ENCODE measurements at places on chromosomes 4 and X.

DNA sequence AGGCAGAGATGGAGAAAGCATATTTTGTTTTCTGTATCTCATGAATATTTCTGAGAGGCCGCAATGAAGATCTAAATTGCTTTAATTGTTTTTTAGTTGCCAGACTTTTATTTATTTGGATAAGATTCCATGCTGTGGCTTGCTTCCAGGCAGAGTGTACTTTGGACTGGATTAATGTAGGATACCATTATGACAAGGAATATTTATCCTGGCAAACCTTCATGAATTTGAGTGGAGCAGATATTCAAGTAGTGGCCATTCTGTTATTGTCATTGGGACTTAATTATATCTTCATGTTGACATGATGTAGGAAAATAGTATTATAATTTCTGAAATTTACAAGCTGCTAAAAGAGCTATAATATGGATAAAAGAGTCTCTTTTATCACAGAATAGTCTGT, 182.9 kb downstream of the C4orf33 start:
- DNase-seq = no peak

DNA sequence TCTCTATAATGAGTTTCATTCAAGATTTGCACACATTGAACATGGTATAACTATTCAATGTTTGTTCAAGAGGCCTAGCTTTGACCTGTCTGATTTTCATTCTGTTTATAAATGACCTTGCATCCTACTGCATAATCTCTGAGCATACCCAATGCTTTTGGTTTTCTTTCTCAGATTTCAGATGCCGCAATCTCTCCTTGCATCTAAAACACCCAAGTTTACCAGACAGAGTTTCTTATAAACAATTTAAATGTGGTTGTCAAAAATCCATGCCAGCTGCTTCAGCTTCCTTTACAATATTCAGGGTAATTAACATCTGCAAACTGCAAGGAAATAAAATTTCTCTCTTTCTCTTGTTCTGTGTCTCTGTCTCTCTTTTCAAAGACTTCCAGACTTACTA, 123.0 kb upstream of the PCDH18 start:
- no peak for DNase-seq

- no peak for DNase-seq
Observed at GRCh38 chrX:38061335-38061734, 55.0 kb downstream of the SYTL5 start.

DNA sequence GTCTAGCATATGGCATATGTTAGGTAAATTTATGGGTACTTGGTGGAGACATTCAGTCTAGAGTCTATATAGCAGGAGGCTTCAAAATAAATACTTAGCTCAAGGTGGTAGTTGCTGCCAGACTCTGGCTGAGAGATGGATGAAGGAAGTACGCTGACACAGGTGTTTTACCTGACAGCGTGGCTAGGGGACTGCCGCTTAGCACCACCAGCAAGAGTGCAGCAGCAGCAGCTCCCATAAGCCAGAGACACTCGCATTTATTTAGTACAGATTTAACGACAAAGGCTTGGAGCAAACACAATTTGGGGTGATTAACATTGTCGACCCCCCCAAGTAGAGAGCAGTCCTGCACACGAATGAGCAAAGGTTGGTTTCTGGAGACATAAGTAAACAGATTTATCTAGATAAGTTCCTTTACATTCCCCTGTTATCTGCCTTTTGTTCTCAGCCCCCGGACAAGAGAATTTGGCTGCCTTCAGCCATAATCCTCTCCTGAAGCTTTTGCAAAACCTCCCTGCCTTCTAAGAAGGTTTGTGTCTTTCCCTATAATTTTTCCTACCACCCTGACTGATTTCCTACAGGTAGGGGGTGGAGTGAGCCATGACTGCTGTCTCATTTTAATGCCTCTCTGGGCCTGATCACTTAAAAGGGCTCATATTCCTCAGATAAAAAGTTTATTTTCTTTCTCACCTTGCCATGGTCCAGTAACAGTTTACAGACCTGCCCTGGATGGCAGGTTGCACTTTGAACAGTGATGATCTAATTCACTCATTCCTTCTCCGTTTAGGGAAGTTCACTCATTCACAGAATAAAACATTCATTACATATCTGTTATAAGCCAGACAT, 64.6 kb downstream of the RHOH start:
- no peak for DNase-seq

DNA sequence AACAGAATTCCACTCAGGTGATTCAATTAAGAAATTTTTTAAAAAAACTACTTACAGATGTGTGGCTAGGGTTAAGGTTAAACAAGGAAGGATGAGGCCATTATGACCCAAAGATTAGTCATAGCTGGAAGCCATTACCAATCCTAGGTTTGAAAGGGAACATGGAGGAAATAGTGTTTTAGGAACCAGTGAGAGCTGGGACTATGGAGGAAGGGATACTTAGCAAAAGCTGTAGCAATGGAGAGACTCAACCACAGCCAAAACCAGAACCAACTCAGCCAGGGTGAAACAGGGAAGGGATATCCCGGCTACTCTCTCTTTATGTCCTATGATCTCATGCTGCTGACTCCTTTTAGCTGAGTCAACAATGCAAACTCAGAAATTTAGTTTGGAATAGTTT, 148.6 kb upstream of the CNKSR2 start:
- DNase-seq = no peak

DNA sequence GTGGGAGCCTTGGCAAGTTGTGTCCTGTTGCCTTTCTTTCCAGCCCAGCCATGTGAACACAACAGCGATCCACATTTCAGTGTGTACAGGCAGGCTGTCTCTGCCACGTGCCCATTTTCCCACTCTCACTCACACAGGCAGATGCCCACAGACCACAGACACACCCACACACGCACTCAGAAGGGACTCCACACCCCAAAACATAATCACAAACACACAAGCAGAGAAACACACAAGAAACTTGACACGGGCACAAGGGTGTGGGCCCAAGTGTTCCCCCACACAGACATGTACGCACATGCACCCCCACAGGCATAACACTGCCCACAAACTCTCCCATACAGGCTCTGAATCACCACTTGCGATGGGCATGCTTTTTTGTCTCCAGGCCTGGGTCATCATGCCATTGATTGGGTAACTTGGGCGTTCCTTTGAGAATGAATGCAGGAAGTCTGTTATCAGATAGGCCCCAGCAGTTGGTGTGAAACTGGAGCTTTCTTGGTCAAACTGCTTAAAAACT, 84.3 kb downstream of the NBDY start:
- DNase-seq = no peak

DNA sequence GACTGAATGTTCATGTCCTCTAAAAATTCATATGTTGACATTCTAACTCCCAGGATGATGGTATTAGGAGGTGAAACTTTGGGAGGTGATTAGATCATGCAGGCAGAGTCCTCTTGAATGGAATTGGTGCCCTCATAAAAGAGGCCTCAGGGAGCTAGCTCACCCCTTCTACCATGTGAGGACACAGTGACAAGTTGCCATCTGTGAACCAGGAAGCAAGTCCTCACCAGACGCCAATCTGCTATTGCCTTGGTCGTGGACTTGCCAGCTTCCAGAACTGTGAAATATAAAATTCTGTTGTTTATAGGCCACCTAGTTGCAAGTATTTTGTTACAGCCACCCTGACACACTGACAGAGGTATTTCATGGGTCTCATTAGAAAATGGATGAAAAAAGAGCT, 28.5 kb upstream of the LONRF3 start:
- no peak for DNase-seq

DNA sequence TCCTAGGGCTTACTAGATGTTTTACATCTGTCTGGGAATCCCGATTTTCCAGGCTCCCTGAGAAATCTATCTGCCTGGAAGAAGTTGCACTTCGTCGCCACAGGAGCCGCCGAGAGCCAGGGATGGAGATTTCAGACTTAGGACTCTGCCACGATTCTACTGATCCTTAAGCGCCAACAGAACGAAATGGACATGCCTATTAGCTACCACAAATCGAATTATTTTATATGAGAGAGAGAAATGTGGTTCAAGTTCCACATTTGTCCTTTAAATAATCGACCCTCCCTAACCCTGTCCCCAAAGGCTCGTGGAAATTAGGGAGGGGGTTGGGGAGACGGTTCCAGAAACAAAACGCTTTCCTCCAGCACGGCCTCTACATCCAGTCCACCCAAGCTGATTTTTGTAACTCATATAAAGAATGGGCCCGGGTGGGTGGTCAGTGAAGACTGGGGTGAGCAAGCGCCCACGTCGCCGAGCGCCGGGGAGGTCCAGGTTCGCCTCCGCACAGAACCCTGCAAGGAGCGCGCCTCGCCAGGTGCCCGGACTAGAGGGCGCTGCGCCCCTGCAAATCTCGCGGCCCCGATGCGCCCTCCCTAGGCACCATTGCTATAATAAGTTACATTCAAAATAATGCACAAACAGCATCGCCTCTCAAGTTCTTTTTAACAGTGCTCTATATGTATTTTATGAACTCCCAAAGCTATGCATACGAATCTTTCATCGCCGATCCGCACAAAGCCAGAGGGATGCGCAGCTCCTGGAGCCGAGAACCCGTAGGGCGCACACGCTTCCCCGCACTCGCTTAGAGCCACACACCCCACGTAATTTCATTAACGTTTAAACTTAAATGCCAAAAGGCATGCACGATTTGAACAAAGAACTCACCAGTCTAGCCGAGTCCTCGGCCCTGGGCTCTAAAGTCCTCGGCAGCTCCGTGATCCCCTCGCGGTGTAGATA, 2.1 kb upstream of the FAT1 start:
- DNase-seq = no peak

GRCh38 chrX:30212172-30212571, 3.2 kb upstream of the MAGEB2 start:
- DNase-seq = no peak

- no peak for DNase-seq
Observed at GRCh38 chrX:71616672-71617529, 1.4 kb downstream of the CXCR3 start.

DNA sequence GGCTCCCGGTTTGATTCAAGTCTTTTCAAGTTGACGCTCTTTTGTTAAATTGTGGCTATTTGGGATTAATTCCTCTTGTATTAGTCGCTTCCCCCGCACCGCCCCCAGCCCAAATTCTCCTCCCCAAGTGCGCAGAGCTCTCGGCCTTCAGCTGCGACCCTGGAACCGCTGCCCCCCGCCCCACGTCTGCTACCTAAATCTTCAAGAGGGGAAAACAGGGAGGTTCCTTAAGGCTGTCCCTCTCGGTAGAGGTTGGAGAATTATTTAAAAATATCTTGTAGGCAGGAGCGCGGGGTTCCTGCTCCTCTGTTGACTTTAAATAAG, 860 bp upstream of the RPS6KA3 start:
- no peak for DNase-seq

DNA sequence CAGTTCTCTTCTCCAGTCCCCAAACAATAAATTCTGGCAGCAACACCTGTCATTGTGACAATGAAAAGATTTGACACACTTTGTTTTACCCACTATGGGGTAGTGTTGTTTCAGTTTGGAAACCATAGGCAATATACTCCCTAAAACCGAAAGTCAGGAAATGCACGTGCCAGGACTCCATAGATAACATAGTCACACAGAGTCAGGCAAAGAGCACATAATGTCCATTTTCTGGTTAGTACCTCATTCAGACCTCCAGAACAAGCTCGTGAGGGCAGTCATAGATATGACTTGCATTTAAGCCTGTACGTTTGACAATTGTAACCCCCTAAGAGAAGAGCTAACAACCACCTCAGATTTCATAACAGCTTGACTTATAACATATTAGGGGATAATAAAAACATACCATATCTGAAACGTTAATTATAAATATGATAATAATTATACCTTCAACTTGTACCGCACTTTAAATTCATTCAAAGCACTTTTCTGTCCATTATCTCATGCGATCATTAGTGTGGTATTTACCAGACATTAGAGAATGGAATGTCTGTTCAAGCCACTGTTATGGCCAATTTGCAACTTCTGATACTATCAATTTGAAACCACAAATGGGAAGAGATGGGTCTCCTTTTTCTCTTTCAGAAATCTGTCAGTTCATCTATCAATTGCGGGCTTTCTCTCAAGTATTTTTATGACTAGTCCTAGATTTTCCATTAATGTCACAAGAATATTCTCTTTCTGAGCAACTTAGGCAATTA, 147.4 kb downstream of the LDB2 start:
- no peak for DNase-seq

DNA sequence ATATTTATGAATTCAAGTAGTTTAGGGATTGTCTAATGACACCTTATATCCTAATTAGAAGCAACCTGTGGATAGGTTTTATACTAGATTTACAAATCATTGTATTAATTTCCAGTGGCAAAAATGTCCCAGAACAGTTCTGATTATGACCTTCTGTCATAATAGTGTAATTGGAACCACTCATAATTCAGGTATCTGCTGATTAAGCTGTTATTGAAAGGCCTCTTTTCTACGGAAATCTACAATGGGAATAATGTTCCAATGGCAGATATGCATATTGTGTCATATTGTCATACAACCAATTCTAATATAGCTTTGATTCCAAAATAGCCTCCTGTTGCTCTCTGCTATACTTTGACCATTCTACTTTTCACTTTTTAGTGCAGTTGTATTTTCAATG, 19.0 kb downstream of the MMRN1 start:
- no peak for DNase-seq

- no peak for DNase-seq
Observed at GRCh38 chr4:88356771-88357170, 21.9 kb upstream of the HERC6 start.

DNA sequence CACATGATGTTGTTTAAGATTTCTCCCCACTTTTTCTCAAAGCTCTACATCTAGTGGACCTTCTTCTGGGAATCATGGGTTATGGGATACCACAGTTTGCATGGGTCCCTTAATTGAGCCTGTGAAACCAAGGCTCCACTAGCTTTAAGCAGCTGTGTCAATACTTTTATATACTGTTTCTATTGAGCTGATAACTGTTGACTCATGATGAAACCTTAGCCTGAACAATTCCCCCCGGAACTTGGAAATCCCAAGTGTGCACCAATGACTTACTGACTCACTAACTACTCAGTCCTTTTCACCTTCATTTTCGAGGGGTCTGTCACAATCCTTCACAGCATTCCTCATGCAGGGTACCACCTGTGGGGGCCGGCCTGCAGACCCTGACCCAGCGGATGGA, 12.7 kb upstream of the SPIN4 start:
- no peak for DNase-seq

GRCh38 chr4:5019796-5020195, 538 bp upstream of the CYTL1 start:
- DNase-seq = no peak

DNA sequence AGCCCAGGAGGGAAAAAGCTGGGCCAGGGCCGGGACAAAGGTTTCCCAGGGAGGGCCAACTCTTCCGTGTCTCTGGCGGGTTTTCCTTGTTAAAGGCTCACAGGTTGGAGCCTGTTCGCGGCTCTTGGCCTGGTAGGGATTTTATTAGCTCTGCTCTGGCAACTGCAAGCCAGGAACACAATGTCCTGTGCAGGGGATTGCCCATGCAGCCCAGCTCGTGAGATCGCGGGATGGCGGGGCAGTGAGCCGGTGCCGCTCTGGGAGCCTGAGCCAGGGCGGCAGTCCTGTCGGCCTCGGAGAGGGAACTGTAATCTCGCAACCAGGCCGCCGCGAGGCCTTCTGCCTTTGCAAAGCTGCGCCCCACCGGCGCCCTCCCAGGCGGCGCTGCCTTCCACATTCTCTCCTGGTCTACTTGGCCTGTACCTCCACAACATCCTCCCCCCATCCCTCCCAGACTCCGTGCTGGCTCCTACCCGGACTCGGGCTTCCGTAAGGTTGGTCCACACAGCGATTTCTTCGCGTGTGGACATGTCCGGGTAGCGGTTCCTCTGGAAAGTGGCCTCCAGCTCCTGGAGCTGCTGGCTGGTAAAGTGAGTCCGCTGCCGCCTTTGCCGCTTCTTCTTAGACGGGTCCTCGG, 2.1 kb downstream of the PITX2 start:
- no peak for DNase-seq

Data from forelimb muscle (tissue), 1 donor.